ENCODE measurements at places on chromosomes 1 and 21.
A peak's percentile ranks its signal among the peaks of the same experiment; 100 is the strongest.

- no peak for DNase-seq
Observed at GRCh38 chr1:65180977-65181376, 33.0 kb downstream of the AK4 start.

GRCh38 chr1:88276163-88276562 is 407.9 kb upstream of the PKN2 start:
- peak; percentile 59 for DNase-seq

DNA sequence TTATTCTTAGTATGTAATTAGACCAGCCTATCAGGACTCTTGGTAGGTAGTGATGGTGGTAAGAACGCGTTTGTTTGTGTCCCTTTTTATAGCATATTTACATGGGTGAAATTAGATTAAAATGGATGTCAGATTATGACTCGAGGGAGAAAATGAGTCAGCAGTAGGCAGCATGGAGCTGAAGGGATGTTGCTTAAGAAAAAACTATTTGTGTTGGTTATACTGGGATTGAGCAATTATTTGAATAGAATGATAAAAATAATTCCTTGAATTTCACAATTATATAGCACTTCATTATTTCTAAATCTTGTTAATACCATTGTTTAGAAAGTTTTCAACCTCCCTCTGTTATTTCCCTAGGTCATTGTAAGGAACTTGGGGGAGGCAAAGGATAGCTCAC is 348.8 kb downstream of the RYR2 start:
- no peak for DNase-seq

DNA sequence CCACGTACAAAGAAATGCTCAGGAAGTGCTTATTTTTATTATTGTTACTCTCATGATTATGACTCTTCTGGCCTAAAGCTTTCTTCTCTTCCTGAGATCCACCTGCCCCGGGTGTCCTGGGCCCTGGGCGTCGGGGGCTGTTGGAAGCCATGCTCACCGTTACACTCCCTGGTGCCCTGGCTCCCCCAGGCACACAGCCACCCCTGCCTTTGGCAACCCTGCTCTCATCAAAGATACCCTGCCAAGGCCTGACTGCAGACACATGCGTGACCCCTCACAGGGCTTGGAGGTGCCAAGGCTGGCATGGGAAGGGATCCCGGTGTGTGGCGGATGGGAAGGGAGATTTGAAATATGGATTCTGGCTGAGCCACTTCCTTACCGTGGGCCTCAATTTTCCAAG is 3.3 kb upstream of the KISS1 start:
- DNase-seq, result no peak

- no peak for DNase-seq
Observed at GRCh38 chr1:31099293-31100032, 33.9 kb upstream of the PUM1 start.

DNA sequence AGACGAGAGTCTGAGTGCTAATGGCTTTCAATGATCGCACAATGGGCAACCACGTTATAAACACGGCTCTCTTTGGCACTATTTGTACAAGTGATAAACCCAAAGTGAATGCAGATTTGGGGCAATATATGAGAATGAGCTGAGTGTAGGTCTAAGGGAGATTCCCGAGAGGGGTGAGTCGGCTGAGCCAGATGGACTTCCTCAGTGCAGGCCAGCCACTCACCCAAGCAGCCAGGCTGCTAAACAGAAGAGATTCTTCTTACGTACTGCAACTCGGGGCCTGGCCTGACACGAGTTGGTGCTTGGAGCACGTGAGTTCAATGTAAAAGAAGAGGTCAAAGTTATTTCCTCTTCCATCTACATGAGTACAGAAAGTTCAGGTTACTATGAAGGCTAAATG is 6.2 kb upstream of the MIXL1 start:
- DNase-seq, result no peak

DNA sequence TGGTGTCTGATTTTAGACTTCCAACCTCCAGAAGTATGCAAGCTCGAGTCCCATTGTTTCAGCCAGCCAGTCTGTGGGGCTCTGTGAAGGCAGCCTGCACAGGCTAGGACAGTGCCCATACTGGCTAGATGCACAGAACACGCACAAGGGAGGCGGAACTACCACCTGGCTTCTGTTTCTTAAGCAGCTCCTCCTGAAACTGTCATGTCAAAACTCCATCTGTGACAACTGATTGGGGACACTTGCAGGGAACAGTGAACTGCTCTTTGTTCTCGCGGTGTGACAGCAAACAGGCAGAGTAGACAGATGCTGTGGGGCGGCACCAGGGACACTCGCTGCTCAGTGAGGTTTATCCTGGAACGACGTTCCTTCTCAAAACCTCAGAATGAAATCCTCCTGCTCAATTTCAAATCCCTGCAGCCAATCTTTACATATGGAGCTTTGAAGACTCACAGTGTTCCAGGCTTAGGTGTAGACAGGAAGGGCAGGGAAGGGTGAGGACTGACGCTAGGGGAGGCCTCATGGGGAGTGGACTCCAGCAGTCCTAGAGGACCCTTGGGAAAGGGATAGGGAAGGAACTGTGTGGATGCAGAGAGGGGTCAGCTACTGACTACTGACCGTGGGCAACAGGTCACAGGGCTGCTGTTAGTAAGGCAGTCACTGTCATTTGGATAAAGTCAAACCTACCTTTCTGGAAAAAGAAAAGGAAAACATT is 73.8 kb downstream of the ERG start:
- DNase-seq, result no peak

GRCh38 chr1:54487571-54488050 is 60.4 kb upstream of the ACOT11 start:
- DNase-seq, result no peak

DNA sequence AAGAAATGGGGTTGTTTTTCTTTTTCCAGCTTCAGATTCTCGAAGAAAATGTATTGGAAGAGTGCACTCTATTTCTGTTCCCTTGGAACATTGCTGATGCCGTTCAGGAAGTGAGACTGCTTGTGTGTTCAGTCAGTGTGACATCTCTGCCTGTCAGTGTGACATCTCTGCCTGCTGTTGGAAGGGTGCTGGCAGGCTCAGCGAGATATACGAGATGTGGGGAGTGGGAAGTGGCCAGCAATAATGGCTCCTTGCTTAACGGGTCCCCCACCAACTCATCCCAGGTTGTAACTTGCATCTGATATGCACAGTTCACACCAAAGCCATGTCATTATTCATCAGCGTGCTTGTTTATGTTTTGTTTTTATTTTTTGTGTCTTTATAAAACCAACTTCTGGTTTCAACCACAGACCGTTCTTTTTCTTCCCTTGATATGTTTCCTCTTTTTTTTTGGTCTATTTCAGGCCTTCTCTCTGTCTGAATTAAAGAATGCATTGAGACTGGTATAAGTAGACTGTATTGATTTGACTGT is 145.4 kb downstream of the GALNT2 start:
- no peak for DNase-seq

DNA sequence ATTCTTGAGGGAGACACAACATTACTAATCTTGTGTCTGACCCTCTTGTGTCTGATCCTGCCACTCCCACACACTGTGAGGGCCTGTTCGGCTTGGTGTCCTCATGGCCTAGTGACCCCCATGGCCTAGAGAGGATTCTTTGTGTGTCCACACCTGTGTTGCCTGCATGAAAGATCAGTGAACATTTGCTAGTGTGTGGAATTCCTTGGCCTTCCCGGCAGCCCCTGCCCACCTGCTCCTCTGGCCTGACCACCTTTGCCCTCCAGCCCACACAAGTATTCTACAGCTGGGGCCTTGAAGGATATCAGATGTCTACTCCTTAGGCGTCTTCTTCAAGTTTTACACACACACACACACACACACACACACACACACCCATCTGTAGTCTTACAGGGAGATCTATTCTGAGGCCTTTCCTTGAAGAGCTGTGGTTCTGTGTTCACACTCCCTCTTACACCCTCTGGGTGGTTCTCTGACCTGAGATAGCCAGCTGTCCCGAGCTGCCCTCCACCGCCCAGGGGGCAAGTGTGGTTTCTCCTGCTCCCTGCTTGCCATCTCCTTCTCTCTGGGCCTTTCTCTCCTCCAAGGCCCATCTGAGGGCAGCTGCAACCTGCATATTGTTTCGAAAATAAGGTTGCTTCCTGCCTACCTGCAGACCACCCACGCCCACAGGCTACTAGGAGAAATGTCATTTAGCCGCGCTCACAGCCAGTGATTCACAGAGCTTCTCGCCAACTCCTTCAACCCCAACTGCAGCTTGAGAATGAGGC is 45.4 kb downstream of the CD247 start:
- no peak for DNase-seq

DNA sequence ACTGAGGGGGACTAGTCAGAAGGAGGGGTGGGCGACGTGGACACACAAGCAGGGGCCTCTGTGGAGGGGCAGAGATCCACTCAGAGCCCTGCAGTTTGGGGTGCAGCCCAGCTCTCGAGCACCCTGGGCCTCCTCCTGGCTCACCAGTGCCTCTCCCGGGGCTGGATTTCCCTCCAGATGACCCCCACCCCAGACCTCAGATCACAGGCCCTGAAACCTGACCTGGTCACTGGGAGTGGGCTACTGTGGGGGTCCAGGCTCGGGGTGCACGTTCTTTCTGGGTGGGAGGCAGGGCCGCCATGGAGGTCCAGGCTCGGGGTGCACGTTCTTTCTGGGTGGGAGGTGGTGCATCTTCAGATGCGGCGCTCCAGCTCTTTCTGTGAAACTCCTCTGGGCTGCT is 10.3 kb upstream of the LHX4 start:
- no peak for DNase-seq

GRCh38 chr1:231266811-231267322 is 25.9 kb downstream of the GNPAT start:
- DNase-seq, result peak; percentile 4

- no peak for DNase-seq
Observed at GRCh38 chr21:46352164-46352515, 28.2 kb downstream of the PCNT start.

- no peak for DNase-seq
Observed at GRCh38 chr1:186454981-186455380, 5.9 kb downstream of the PDC start.

- DNase-seq, result no peak
Observed at GRCh38 chr1:32783851-32784250, 33.3 kb downstream of the YARS1 start.

DNA sequence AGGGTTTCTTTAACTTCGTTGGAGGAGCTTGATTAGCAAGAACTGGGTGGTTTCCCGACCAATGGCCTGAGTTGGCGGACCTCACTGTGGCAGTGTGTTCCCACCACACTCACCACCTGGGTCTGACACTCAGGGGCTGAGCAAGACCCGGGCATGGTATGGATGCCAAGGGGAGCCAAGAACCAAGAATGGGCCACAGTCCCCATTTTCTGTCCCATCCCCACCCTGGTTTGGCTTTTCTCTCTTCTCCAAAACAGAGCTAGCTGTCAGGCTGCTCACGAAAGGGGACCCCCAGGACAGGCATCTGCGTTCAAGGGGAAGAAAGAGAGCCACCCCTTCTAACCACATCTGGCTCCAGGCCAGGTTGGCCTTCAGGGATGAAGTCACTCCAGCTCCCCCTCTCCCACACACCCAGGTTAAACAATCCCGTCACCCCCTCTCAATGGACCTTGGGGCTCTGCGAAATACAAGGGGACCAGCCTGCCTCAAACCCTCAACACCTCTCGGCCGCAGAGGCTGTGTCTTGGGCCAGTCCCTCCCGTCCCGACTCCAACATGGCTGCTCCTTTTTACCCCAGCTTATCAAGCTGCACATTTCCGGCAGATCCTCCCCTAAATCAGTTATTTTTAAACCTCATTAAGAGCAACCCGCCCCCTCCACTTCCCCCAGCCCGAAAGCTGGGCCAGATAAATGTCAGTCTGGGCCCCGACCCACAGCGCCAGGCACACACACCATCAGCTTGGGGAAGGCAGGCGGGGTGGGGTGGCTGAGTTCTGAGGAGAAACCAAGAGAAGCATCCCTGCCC is 3.4 kb downstream of the TAGLN2 start:
- DNase-seq, result no peak

DNA sequence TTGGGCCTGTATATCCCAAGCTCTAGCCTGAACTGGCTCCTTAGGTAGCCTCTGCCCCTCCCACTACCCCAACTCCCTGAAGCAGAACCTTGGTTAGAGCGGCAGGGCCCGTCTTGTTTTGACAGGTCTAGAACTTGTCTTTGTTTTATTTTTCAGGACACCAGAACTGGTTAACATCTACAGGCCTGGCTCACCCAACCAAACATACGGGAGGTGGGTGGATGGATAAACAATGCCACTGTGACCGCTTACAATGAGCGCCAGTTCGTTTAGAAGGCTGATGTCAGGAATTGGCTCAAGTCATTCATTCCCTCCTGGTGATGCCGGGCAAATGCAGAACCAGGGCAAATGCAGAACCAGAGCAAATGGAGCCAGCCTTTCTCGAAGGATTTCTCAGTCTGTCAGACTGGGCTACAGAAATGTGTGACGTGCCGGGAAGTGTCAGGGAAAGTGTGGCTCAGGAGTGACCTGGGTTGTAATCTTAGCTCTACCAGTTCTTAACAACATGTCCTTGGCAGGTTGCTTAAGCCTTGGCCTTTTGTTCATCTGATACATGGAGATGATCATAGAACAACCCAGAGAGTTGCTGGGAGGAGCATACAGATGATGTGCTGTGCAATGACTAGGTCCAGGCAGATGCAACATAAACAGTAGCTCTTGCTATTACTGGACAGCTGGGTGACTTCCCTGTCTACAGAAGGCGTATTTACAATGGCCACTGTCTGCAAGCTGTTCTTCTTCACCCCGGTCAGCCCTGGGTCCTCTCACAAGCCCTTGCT is 30.5 kb upstream of the BTG2 start:
- no peak for DNase-seq

GRCh38 chr1:222462601-222463000 is 85.3 kb downstream of the HHIPL2 start:
- no peak for DNase-seq

- peak; percentile 91 for DNase-seq
Observed at GRCh38 chr1:212485913-212486618, 53.3 kb downstream of the NENF start.

DNA sequence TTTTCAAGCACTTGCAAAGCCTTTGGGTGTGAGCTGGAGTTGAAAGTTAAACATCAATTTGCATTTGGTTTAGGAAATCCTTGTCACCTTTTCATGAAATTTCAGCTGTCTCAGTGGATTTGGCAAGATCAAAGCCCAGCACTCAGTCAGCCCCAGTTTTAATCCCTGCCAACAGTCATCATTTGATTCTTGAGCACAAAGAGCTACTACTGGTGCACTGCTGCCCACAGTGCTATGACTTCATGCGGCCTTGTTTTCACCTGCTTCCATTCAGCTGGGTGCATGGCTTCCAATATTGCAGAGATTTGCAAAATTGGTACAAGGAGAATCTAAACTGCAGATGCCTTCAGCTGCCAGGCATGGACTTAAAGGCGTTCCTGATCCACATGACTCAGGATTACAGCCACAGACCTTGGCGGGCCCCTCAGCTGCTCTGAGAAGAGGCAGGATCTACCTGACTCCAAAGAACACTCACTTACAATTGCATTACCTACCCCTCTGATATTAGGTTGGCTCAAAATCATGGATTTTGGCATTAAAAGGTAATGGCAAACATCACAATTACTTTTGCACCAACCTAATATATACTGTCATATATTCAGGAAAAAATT is 259.1 kb downstream of the DSCAM start:
- DNase-seq, result no peak

GRCh38 chr1:151011154-151011850 is 3.1 kb downstream of the PRUNE1 start:
- DNase-seq, result no peak

All from non-pigmented ciliary epithelial cell (primary cell).